ENCODE measurements at places on chromosomes 1 and 21.

GRCh38 chr1:44326024-44326701, 28.9 kb downstream of the ERI3 start:
- peak; percentile 69 for DNase-seq

- no peak for DNase-seq
Measured at GRCh38 chr1:205782627-205783432, 7.5 kb upstream of the RAB29 start.

DNA sequence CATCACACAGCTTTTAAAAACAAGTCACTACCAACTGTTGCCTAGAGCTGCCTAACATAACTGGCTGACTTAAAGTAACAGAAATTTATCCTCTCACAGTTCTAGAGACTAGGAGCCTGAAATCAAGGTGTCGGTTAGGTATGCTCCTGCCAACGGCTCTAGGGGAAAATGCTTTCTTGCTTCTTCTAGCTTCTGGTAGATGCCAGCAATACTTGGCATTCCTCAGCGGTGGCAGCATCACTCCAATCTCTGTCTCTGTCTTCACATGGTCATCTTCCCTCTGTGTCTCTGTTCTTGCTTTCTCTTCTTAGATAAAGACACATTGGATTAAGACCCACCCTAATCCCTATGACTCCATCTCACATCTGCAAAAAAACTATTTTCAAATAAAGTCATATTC, 51.5 kb downstream of the DMRTA2 start:
- DNase-seq: no peak

DNA sequence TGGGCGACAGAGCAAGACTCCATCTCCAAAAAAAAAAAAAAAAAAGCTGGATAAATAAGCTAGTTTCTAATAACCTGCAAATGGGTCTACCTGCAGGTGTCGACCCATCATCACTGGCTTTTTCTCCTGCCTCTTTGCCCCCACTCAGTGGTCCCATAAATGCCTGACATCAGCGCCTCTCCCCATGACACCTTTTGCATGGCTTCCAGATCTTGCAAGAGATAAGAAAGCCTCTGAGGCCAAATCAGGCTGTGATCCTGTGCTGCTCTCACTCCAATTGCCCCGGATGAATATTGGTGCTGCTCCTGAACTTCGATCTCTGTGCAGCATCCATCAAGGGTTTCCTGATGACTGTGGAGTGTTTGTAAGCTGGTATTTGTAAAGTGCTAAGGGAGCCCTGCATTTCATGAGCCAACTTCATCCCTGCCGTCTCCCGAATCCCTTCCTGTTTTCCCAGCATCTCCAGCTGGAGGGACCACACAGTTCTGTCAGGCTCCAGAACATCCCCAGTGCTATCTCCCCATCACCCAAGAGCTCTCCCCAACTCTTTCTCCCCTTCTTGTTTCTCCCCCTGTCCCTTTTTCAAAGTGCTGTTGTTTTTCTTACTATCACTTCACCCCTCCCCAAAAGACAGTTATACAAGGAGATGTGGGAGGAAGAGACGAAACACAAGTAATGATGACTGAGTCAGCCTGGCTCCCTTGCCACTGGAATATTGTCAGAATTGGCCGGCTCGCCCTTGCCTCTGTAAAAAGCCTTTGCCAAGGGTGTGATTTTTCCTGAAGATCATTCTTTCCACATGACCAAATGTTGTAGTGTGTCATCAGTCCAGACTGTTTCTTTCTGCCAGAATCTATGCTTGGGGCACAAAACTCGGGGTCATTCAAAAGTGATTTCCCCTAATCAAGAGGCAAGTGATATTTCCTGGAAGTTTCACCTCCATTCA, 2.8 kb upstream of the EFHD2 start:
- DNase-seq: peak; percentile 88

GRCh38 chr1:116737020-116737854, 17.0 kb upstream of the CD2 start:
- peak; percentile 86 for DNase-seq

DNA sequence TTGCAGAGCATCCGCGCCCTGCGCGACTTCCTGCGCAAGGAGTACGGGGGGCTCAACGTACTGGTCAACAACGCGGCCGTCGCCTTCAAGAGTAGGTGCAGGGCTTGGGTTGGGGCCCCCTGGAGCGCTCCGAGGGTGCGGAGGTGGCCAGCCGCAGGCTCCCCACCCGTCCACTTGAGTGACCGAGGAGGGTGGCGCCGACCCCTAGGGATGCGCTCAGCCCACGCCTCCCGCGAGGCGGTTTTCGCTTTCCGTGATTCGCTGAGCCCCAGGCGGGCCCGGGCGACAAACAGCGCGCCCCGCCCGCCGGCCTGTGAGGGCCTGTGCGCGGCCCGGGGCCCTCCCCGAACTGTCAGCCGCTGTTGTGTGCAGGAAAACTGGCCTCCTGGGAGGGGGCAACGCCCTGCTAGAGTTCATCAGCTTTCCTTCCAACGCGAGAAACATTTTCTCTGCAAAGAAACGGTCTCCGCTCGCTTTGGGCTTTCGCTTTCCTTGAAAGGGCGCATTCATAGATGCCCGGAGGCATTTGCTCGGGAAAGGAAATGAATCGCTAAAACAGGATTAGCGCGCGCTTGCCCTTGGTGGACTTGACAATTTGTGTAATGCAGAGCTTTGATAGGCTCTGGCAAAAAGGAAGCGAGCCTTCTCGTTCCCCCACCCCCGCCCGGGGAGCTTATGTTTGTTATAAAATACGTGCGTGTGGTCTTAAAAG, 668 bp downstream of the CBR3 start:
- peak; percentile 89 for DNase-seq

DNA sequence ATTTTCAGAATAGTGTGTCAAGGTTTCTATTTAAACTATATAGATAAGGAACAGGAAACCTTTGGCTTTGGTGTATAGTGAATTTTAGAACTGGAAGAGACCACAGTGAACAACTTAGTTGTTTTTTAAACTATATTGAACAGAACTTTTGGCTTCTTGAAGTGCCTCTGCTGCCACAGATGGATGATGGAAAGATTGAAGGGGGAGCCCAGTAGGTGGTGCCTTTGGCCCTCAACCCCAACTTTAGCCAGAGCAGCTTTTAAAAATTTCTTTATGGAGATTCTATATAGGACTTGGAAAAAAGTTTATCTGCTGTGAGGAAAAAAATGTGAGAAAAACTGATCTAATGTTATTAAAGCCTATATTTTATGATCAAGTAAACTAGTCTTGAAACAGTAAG, 50.2 kb downstream of the SWT1 start:
- DNase-seq: no peak

- DNase-seq: no peak
Measured at GRCh38 chr1:3825356-3825755, 29.1 kb upstream of the LRRC47 start.

GRCh38 chr1:246599315-246599714, 33.1 kb downstream of the CNST start:
- no peak for DNase-seq

DNA sequence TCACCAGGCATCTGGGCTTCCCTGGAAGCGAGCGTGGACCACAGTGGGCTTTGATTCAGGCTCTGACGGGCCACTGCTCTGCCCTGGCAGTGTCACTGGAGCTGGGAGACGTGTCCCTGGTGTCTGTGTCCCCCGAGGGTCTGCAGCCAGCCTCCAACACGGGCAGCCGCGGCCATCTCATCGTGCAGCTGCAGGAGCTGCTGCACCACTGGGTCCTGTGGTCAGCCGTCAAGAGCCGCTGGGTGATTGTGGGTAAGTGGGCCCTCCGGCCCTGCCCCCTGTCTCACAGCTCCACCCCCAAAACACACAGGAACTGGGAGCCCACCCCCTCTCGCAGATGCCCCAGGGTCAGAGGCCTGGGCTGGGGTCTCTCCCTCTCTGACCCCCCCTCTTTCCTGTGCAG, 40.7 kb downstream of the DISP3 start:
- no peak for DNase-seq

GRCh38 chr1:214511639-214511998, 39.8 kb downstream of the PTPN14 start:
- no peak for DNase-seq

GRCh38 chr1:50829014-50829958, 130.8 kb downstream of the FAF1 start:
- DNase-seq: no peak

- peak; percentile 63 for DNase-seq
Measured at GRCh38 chr21:25733859-25734653, 648 bp downstream of the ATP5PF start.

- peak; percentile 31 for DNase-seq
Measured at GRCh38 chr1:109266965-109267364, 16.0 kb downstream of the PSRC1 start.

GRCh38 chr1:110148961-110149360, 1.3 kb upstream of the SLC6A17 start:
- peak; percentile 13 for DNase-seq

- DNase-seq: no peak
Measured at GRCh38 chr1:151618470-151618869, 6.6 kb downstream of the SNX27 start.

DNA sequence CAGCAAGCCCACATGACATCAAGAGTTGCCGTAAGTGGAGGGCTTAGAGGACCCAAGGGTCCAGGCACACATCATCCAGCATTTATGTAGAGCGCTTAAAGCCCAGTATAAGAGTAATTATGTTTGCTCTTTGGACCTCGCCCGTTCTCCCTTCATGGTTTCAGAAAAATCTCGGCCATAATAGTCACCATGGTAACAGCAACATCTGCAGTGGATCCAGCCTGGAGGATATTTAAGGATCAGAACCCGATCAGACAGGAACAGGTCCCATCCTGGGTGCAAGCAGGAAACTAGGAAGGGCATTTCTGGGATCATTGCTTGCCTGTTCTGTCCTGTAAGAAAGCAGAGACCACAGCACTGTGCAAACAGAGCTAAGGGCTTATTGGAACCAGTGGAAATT, 89.9 kb upstream of the KAZN start:
- DNase-seq: no peak

GRCh38 chr1:196001188-196001587, 607.1 kb downstream of the KCNT2 start:
- no peak for DNase-seq

DNA sequence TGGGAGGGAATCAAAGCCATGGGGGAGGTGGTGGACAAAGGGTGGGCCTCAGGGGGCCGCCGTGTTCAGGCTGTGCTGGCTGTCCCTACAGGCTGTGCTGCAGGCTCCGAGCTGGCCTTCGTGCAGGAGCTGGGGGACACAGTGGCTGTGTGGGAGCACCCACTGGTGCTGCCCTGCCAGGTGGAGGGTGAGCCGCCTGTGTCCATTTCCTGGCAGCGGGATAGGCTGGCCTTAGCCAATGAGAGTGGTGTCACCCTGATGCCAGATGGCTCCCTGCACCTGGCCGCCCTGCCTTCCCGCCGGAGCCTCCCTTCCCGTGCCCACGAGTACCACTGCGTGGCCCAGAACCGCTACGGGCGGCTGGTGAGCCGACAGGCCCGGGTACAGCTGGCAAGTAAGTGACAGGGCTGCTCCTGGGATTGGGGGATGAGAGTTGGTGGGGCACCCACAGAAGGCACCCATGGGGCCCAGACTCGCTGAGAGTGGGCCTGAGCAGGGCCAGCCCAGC, 20.2 kb downstream of the SLC27A3 start:
- no peak for DNase-seq

GRCh38 chr1:78301141-78301540, 189.6 kb upstream of the PTGFR start:
- DNase-seq: peak; percentile 34

DNA sequence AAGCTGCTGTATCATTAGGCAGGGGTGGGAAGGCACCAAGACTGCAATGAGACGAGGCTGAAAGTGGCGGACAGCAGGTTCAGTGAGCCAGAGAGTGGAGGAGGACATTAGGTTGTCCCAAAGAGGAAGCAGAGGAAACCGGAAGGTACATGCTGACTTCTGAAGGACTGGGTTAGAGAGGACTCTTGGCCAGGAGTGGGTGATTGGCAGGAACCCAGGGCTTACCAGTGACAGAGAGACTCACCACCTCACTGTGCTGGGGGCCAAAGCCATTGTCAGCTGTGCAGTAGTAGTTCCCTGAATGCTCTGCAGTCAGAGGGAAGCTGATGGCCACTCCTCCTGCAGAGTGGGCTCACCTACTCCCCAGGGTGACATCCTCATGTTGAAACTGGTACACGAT, 41.9 kb upstream of the FCRL4 start:
- no peak for DNase-seq

GRCh38 chr1:33097762-33098161, 16.8 kb downstream of the AZIN2 start:
- no peak for DNase-seq

GRCh38 chr1:1748686-1749321, 24.6 kb upstream of the CDK11A start:
- DNase-seq: no peak

- no peak for DNase-seq
Measured at GRCh38 chr21:39397646-39398385, 47.8 kb downstream of the LCA5L start.

DNA sequence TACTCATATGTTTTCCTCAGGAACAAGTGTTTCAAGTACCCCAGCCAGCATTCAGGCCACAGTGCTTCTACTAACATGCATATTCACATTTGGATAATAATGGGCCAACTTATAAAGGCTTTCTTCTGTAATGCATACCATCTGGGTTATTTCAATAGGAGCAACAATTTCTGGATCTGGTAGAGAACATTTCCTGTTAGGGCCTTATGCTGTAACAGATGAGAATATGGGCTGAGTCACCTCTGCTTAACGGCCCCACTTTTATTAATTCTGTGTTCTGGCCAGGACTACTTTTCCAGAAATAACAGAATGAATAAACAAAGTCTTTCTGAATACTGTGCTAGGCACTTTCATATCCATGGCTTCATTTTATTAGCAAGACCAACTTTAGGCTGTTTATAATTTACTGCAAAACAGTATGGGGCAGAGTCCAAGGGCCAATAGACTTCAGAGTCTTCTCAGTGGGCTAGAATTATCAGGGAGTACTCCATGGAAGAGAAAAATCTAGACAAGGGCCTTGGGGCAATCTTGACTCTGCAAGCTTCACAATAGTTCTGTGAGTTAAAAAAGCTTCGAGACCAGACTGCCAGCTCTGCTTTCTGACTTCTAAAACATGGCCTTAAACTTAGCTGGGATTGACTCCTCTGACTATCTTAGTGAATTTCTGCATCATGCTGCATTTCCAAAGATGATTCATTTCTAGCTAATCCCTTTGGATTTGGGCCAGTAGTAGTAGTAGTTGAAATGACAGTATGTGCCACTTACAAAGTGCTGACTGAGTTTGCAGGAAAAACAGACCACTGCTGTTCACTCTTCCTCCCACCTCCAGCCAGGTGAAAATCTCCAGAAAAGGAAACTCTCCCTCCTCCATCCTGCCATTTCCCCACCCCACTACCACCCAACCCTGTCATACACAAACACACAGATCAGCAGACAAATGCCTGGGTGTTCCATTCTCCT, 8.2 kb upstream of the SSX2IP start:
- peak; percentile 91 for DNase-seq

- DNase-seq: peak; percentile 95
Measured at GRCh38 chr1:103283841-103284669, 175.7 kb upstream of the COL11A1 start.

GRCh38 chr1:94619731-94620130, 78.2 kb upstream of the F3 start:
- DNase-seq: no peak

GRCh38 chr1:3066250-3066711, 2.7 kb upstream of the PRDM16 start:
- DNase-seq: no peak

- DNase-seq: no peak
Measured at GRCh38 chr1:2606396-2606880, 19.9 kb downstream of the PRXL2B start.

All from adipocyte (in vitro differentiated cells).